ENCODE measurements at places on chromosomes 4 and X.

DNA sequence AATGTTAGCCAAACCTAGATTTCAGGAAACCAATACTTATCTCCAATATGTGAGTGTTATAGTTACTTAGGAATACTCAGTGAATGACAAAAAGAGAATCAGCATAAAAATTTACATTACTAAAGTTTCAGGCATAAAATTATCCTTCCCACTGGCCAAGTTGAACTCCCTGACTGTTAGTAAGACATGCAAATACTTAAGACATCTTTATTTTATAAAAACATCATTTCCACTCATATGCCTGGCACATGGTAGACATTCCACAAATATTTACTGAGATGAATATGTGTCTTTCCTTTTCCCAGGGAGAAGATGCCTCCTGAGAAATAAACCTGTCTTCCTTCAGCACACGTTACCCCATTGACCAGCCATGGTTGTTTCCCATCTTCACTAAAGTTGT, 7.3 kb downstream of the VEGFD start:
- DNase-seq: no peak

DNA sequence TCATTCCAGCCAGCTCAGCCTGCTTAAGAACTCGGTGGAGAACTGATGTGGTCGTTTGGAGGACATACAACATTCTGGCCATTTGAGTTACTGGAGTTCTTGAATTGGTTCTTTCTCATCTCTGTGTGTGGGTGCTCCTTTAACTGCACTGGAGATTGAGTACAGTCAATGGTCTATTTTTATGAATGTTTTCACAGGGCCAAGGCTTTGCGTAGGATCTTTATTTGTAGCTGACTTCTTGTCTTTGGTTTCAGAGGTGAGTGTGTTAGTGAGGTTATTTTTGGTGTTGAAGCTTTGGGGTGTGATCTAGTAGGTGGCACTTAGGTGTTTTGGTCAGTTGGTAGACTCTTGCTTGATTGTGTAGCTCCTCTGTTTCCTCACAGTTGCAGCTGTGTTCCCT, 288.4 kb downstream of the LHFPL1 start:
- no peak for DNase-seq

- DNase-seq: no peak
Observed at GRCh38 chr4:5186271-5187064, 135.2 kb downstream of the STK32B start.

GRCh38 chr4:8665406-8666360, 73.1 kb downstream of the CPZ start:
- no peak for DNase-seq
